Neural crest cell (in vitro differentiated cells): ENCODE measurements at places on chromosomes 13 and 19. TPM values are rescaled to one million over a fixed set of nuclear protein-coding genes. Genes with fewer than 3 reads are reported as not detected.

- DNase-seq = no peak
These were observed 801.4 kb downstream of the SLITRK6 start for GRCh38 chr13:84997858-84998257.

GRCh38 chr19:30360376-30361106, 11.6 kb upstream of the ZNF536 start:
- no peak for DNase-seq

DNA sequence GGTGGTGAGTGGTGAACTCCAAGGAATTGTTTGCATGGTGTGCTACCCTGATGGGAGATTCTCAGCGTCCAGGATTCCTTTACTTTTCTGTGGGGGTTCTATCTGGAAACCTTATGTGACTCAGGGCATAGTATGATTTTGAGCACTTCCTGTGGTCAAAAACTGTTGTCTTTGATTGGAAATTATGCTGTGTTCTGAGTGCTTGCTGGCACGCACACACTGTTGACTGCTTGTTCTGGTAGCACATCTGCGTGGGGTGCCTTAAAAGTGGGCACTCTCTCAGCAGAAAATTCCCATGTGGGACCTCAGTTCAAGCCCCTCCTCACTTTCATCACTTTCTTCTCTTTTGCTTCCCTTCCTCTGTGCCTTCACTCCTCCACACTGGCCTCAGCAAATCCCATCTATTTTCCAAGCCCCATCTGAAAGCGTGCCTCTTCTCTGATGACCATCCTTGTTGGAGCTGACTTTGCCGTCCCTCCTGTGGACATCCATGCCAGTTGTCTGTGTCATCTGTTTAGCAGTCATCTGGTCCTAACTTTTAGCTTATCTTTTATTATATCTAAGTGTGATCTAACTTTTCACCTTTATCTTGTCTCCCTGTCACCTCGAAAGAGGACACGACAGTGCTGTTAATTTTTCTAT, 56.4 kb upstream of the NPAS1 start:
- no peak for DNase-seq

GRCh38 chr13:59638404-59638803, 525.3 kb downstream of the DIAPH3 start:
- no peak for DNase-seq

Gene FGF22
- 0.51 and 0.84 TPM in 2 replicates for total RNA-seq

Gene SYNE4
- 0.30 and 0.54 TPM in 2 replicates for total RNA-seq
